MG63 (cell line): ENCODE measurements at places on chromosomes 2 and 18. TPM values are rescaled to one million over a fixed set of nuclear protein-coding genes. Genes with fewer than 3 reads are reported as not detected.
A peak's percentile ranks its signal among the peaks of the same experiment; 100 is the strongest.

Gene HOXD1
- total RNA-seq = 0.20 TPM in 1 of 2 replicates, not detected in the other

Gene AGBL5
- 19.0 and 26.0 TPM in 2 replicates for total RNA-seq

Gene TMEM200C
- 0.13 TPM in 1 of 2 replicates, not detected in the other for total RNA-seq

Gene EFR3B
- 0.17 and 0.43 TPM in 2 replicates for total RNA-seq

Gene DSG1
- total RNA-seq = not detected in 2 replicates

DNA sequence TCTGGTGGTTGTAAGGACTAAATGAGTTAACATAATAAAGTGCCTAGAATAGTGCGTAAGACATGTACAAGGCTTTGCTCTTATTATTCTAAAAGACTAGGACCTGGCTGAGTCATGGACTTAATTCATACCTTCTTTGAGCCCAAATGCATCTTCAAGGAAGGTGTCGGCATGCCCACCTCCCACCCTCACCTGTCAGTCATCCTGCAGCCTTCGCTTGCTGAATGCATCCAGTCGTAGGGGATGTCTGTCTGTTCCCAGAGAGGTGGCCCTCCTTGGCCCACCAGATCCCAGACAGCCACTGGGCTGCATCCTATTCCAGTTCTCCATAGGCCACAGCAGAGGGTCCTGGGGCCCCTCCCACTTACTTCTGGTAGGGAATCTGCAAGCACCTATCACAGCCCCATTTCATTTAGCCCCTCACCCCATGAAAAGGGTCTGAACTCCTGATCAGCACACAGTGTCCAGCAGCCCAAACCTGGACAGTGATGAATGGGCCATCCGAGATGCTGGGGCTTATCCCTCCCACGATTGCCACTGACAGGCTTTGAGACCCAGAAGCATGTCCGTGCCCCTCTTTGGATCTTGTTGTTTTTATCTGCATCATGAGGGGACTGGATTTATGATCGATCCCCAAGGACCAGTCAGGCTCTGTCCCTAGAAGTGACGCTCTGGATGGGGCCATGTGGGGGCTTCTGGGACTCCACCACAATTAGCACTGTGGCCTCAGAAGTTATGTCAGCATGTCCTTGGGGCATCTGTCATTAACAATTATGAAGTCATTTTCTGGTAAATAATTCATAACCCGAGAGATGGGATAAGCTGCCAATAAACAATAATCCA is 101.1 kb downstream of the KLHL29 start:
- no peak for DNase-seq

DNA sequence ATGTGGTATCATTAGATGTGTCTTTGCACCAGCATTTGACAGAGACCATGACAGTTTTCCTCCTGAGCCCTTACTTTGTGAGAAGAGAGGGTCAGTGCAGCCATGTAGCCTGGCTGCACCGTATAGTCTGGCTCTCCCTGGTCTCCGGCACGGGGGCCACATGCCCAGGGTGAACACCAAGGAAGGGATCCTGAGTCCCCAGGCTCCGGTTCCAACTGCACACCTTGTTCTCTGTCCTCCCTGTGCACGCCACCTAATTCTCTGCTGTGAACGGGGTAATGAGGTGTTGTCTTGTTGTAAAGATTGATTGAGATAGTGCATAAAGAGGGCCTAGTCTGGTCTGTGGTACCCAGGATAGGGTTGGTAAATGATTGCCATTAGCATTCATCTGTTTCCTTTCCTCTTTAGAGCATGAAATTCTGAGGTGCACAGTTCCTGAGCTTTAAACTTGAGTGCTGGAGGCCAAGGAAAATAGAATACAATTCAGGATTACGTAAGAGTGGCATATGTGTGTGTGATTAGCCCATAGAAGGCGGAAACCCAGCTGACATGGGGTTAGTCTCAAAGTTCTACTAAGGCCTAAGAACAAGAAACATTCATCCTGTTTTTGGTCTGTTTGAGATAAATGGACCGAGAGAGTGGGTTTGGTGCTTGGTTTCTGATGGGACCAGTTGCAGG is 55.5 kb downstream of the NCK2 start:
- no peak for DNase-seq

DNA sequence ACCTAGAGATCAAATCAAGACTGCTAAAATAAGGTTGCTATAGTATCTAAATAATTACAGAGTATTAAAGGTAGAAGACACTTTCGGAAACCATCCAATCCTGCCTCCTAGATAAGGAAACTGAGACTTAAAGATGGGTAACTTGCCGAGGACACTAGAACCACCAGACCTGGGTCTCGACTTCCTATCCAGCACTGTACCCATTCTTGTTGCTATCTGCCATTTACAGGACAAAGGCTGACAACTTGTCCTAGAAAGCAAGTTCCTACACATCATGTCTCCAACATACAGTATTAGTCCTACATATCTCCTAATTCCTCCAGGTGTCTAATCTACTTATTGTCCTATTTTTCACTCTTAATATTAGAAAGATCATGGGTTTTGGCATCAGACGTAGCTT is 37.7 kb downstream of the TRAK2 start:
- DNase-seq = no peak

DNA sequence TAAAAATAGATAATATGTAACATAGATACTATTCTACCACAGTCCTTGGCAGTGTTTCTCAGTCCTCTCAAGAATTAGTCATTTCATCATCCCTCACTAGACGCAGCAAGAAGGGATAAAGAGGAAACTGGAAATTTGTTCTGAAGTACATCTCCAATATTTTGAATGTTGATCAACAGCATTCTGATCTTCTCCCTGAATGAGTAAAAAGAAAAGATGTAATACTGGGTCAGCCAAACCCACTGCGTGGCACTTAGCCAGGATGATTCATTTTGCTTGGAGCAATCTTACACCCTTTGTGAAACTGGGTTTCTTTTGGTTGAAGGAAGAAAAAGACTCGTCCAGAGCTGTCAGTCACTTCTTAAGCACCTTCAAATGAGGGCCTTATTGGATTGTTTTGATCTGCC is 54.1 kb downstream of the TAF1B start:
- DNase-seq = peak; percentile 89

DNA sequence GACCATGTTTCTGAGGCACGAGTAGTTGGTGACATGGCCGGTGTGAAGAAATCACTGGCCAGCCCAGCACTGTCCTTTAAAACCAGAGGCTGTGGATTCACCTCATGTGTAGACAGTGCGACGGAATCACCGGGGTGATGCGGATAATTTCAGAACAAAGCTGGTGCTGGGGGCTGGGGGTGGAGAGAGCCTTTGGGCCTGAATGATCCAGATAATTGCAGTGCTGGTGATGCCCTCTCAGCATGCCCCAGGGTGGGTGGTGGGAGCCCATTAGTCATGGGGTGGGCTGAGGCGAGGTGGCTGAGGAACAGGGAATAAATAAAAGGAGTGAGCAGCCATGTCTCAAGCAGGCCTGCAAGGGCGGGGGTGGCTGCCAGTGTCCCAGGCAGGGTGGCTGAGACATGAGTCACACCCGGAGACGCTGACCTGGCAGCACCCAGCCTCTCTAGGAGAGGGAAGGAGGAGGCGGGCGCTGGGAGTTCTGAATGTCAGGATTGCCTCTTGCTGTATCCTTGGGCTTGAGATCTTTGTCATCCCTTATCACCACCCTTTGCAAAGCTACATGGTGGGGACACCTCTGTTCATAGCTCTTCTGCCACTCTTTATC is 151.1 kb upstream of the MSH6 start:
- peak; percentile 87 for DNase-seq

DNA sequence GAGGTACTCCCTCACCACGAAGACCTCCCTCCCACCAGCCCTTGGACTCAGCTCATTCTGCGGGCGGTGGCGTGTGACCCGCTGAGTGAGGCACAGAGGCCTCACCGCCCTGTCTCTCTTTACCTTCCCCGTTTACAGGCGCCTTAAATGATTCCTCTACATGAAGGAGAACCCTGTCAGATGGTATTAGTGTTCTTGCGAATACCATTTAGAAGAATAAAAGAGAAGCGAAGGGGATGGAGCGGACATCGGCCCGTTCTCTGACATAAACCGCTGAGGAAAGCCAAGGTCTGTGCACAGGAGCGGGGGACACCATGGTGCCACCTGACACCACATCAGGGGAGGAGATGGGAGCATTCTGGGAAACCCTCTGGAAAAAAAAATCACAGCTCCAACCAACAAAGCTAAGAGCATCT is 179.8 kb downstream of the HDAC4 start:
- DNase-seq = no peak

DNA sequence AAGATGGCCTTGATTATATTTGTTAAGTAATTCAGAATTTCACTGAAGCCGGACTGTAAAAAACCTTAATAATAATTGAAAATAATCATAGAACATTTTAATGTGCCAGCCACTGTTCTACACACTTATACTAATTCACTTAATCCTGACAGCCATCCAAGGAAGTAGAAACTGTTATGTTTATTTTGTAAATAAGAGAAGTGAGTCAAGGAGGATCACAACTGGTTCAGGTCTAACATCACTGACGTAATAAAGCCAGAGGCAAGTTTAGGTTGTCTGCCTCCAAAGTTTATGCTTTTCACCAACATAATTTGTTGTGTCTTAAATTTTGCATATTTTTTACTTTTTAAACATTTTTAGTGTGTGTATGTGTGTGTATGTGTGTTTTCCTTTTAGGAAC is 436.1 kb downstream of the LRRTM4 start:
- no peak for DNase-seq

DNA sequence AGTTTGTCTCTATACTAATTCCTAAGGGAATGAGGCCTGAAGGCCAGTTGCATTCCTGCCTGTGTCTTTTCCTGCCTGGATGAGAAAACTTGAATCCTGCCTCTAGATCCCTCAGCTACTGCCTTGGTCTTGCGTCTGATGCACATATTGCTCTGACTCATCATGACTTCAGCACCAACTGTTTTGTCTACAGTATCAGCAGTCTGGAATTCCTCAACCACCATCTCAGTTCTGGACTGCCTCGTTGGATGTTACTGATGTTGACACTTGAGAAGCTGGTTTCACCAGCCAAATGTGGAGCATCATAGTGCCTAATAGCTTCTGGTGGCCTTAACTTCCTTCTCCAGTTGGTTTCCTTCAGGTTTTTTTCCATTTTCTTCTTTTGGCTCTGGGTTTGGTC is 211.0 kb downstream of the CTNNA2 start:
- DNase-seq = peak; percentile 83

GRCh38 chr2:120892967-120893667 is 157.4 kb downstream of the GLI2 start:
- DNase-seq = no peak

- no peak for DNase-seq
These were observed 11.4 kb upstream of the RFX8 start for GRCh38 chr2:101486258-101486701.
